ENCODE measurements at places on chromosomes 6 and 20.

DNA sequence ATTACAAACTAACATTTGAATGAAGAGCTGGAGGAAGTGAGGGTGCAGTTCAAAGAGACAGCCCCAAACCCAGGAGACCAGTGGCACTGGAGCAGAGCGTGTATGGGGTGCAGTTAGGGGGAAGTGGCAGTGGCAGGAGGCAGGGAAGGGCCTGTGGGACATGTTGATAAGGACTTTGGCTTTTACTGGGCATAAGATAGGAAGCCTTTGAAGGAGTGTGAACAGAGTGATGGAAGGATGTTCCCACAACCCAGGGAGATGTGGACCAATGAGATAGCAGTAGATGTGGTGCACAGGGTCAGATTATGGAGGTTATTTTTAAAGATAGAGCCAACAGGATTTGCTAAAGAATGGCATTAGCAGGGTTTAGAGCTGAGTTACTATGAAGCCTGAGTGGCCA is 56.4 kb downstream of the AIG1 start:
- no peak for DNase-seq

- no peak for DNase-seq
Measured at GRCh38 chr20:54004445-54004844, 65.9 kb downstream of the BCAS1 start.

DNA sequence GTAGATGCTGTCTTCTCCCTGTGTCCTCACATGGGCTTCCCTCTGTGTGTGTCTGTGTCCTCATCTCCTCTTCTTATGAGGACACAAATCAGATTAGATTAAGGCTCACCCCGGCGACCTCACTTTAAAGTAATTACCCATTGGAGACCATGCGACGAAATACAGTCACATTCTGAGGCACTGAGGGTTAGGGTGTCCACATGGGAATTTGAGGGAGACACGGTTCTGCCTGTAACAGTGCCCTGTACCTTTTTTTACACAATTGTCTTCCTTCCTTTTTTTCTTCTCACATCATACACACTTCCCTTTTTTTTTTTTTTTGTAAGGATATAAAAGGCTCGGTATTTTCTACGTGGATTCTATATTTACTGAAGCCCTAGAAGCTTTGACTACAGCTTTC is 48.9 kb downstream of the DEK start:
- DNase-seq: no peak

DNA sequence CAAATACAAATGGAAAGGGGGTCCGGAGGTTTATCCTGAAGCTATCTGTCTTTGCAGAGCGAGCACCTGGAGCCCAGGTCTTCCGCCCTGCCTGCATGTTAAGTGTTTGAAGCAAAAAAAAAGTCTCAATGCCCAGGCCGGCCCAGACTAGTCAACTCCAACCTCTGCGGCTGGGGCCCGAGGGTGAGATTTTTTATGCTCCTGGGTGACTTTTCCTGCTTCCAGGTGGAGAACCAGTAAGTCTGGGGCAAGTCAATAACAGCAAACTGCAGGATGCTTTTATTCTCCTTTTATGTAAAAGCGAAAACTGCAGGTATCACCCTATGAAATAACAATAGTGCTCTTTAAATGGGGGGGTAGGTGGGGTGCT is 2.0 kb upstream of the ZBP1 start:
- no peak for DNase-seq

Data from C1 segment of cervical spinal cord (tissue), 14 donors.